ENCODE measurements at places on chromosomes 6 and 20. TPM values are rescaled to one million over a fixed set of nuclear protein-coding genes. Genes with fewer than 3 reads are reported as not detected.

The VIP gene
- total RNA-seq: not detected

The ZNF391 gene
- total RNA-seq: 2.4 TPM

The THEMIS gene
- not detected for total RNA-seq

The TBXT gene
- not detected for total RNA-seq

The NEURL2 gene
- 7.1 TPM for total RNA-seq

The GFOD1 gene
- total RNA-seq: 16.9 TPM

The TXNDC5 gene
- total RNA-seq: 2,073 TPM

The RAET1G gene
- total RNA-seq: 1.8 TPM
